ENCODE measurements at places on chromosomes 4 and X.

DNA sequence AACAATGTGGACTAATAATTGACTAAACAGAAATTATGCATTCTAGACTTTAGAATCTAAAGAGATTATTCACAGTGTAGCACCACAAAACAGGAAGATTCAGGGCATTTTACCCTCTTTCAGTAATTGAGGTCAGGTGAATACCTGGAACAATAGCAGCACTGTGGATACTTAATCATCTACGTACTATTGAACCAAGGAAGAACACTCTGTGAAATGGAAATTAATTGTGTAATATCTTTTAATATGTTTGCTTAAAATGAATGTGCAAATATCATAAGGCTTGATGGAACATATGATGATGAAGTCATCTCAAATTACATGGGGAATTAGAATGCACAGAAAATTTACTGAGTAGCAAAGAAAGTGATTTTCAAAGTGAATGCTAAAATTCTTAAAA, 68.5 kb upstream of the MAP9 start:
- DNase-seq: no peak

DNA sequence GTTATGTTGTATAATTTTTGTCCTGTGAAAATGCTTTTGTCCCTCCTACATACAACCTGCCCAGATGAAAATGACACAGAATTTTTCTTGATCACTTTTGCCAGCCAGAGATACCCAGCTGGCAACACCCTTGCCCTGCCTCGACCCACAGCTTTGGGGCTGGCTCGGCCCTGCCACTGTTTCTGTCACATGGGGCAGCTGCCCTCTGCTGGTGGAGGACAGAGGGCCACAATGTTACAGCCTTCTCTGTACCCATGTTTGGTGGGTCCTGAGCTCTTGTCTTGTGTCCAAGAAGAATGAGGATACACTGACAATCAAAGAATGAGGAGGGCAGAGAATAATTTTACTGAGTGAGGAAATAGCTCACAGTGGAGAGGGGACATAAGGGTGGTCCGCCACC, 31.1 kb downstream of the BMP15 start:
- no peak for DNase-seq

GRCh38 chr4:179585761-179586160, 2143.5 kb upstream of the AGA start:
- no peak for DNase-seq

GRCh38 chr4:112604589-112604988, 32.1 kb downstream of the ZGRF1 start:
- DNase-seq: peak; percentile 56

- no peak for DNase-seq
Observed at GRCh38 chr4:15848191-15848842, 70.2 kb downstream of the CD38 start.

DNA sequence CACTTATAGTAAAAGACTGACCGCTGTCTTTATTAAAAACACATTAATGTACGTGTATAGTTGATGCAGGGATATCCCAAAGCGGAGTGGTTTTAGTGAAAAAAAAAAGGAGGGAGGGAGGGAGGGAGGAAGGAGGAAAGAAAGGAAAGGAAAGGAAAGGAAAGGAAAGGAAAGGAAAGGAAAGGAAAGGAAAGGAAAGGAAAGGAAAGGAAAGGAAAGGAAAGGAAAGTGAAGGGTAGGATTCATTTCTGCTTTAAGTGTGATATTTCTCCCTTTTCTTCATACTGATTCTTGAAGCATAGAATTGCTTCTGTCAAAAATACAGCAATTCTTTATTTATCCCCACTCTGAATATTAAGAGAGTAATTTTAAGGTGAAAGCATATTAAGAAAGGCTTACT, 504.9 kb downstream of the PPP4R3C start:
- DNase-seq: no peak

DNA sequence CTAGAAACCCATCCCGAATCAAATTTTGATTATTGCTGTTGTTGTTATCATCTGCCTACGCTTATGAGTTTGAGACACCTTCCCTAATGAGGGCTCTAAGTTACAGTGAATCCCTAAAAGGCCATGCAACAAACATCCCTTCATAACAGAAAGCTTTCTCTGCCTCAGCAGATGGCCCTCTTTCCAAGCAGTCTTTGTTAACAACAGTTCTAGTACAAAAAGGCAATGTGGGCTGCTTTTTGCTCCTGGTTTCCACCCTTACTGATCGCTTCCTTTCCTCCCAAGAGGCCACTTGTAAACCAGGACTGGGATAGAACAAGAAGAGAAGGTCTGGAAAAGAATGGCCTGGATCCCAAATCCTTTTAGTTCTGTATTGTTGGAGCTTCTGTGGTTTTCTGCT, 24.2 kb downstream of the GPC4 start:
- DNase-seq: no peak

- DNase-seq: no peak
Observed at GRCh38 chr4:176778063-176778462, 14.7 kb downstream of the VEGFC start.

- DNase-seq: no peak
Observed at GRCh38 chrX:130772105-130772775, 130.8 kb downstream of the ENOX2 start.

- no peak for DNase-seq
Observed at GRCh38 chr4:16489226-16489625, 263.0 kb upstream of the TAPT1 start.

DNA sequence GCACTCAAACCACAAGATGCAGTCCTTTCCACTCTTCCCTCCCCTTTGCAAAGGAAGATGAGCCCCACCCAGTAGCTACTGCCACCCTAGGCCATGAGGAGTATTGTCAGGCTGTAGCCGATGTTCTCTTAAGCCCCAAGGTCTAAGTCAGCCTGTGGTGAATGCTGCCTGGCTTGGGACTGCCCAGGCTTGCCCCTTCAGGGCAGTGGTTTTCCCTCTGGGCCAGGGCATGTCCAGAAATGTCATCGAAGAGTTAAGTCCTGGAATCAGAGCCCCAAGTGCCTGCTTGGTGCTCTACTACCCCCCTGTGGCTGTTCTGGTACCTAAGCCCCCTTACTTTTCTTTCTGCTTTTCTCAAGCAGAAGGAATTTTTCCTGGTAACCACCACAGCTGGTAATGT, 11.8 kb upstream of the PGK1 start:
- no peak for DNase-seq

DNA sequence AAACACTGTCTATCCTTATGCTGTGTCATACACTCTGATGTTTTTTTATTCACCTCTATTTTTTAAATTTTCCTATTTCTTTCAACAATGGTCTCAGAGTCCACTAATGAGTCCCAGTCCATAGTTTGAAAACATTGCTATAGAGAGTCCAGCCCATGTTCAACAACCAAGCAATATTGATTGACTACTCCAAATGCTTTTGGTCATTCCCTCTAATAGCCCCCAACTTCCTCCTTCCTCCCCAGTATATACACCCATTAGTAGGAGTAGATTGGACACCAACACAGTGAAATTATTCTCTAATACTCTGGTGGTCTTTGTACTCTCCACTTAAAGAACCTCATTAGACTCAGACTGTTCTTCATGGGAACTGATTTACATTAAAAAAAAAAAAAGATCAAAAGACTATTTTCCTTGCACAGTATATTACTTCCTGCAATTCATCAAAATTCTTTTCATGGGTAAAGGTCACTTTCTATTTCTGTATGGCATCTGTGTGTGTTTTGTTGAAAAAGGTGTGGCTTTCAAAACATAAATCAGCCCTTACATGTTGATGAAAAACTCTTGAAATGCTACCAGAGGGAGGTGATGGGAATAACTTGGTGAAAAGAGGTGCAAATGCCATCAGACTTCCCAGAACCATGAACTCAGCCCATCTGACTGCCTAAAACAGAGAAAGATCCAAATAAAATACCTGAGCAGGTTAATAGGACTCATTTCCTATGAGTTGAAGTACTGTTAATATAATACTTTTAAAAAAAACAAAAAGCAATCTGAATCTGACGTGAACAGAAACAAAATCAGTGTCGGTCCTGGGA, 250.3 kb upstream of the KLF3 start:
- no peak for DNase-seq

- peak; percentile 79 for DNase-seq
Observed at GRCh38 chr4:2792711-2793585, at the start of gene SH3BP2. TSS of gene SH3BP2 (plus strand) at chr4:2793085. CDS start at chr4:2820618, 27,533 bp downstream.

DNA sequence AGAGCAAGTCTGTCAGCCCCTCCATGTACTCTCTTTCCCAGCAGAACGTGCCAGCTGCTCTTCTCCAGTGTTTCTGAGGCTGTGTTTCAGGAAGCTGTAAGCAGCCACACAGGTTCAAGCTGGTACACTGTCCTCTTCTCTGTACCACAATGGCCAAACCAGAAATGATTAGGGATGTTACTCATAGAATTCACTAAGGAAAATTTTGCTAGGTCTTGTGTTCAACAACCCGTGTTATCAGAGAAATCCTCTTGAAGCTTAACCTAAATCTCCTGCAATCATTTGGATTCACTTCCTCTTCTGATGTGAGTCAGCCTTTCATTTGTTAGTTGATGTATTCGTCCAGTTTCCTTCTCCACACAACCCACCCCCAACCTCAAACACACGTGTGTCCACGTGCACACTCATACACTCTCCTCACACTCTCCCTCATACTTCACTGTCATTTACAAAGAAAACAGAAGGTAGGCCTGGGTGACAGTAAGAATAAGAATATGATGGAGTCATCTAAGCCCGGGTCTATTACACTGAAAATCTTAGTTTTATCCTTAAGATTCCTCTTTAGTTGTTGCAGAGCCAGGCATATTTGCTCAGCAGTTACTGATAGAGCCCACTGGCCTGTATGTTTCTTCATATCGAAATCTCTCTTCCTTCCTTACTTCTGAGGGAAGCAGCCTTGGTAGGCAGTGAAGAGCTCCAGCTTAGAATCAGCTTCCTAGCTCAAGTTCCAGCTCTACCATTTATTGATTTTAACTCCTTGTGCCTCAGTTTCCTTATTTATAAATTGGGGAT, 63.4 kb downstream of the DCUN1D4 start:
- DNase-seq: no peak

- no peak for DNase-seq
Observed at GRCh38 chr4:92368653-92369052, 64.9 kb downstream of the GRID2 start.

- no peak for DNase-seq
Observed at GRCh38 chr4:8556341-8557150, 23.6 kb upstream of the GPR78 start.

DNA sequence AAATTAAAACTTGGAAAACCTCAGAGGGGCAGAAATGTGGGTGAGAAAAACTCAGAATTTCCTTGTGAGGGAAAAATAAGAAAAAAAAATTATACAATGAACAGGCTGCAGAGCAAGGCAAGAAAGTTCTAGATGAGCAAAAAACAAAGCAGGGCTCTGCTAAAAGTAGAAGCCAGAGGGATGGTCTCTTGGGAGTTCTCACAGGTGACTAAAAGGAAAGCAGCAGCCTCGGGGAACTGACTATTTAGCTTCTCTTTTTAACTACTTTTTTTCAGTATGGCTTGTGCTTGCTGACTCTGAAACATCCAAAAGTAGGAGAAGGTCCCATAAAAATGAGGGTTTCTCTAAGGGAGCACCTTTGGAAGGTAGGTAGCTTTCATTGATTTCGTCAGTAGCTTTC, 36.4 kb downstream of the PCDH19 start:
- no peak for DNase-seq

DNA sequence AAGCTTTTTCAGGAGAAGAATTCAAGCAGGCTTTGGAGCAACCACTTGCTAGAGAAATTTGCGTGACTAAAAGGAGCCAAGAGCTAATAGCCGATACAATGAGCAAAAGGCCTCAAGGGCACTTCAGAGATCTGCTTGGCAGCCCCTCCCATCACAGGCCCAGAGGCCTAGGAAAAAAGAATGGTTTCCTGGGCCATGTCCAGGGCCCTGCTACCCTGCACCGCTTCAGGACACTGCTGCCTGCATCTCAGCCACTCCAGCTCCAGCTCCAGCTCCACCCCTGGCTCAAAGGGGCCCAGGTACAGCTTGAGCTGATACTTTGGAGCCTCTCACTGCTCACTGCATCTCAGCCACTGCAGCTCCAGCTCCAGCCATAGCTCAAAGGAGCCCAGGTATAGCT, 98.9 kb downstream of the FAM13A start:
- no peak for DNase-seq

- DNase-seq: peak; percentile 39
Observed at GRCh38 chrX:135384161-135384836, 37.4 kb upstream of the SMIM10L2A start.

GRCh38 chr4:42112846-42113245, 39.6 kb downstream of the BEND4 start:
- no peak for DNase-seq

GRCh38 chr4:110622841-110623717, at the start of gene PITX2:
TSS of gene PITX2 (minus strand) at chr4:110623077. CDS start at chr4:110622460, 617 bp downstream.
- no peak for DNase-seq

DNA sequence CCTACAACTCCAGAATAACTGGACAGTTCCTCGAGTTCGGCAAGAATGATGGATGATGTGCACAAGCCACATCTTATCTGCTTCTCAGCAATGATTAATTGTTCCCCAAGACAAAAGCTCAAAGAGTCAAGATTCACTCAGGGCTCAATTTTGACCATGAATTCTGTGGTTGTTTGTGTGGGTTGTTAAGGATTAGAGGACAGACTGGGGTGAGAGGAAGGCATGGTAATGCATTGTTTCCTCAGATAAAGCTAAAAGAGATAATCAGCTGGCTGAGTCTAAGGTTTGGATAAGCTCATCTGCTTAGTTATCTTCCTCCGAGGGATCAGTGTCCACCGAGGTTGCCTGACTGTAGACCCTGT, 161.0 kb downstream of the CPEB2 start:
- no peak for DNase-seq

DNA sequence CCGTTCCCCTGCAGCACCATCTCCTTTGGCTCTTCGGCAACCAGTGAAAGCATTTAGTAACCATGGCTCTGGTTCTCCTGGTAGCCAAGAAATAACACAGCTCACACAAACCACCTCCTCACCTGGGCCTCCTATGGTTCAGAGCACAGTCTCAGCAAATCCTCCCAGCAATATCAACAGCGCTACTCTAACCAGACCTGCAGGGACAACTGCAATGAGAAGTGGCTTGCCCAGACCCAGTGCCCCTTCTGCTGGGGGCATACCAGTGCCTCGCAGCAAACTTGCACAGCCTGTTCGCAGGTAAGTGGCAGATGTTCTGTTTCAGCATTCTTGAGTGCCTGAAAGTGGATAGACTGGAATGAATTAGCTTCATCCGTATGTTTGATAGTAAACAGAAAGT, 63.0 kb upstream of the SLC10A4 start:
- DNase-seq: no peak

GRCh38 chrX:83997781-83998180, 136.8 kb downstream of the CYLC1 start:
- no peak for DNase-seq

DNA sequence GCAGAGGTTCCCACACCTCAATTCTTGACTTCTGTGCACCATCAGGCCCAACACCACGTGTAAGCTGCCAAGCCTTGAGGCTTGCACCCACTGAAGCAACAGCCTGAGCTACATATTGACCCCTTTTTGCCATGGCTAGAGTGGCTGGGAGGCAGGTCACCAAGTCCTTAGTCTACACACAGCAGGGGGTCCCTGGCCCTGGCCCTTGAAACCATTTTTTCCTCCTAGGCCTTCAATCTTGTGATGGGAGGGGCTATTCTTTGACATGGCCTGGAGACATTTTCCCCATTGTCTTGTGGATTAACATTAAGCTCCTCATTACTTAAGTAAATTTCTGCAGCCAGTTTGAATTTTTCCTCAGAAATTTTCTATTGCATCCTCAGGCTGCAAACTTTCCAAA, 336.6 kb downstream of the IL15 start:
- DNase-seq: no peak

- DNase-seq: no peak
Observed at GRCh38 chr4:147586637-147587036, 30.6 kb upstream of the TMEM184C start.

- DNase-seq: no peak
Observed at GRCh38 chr4:6200922-6201362, 593 bp upstream of the JAKMIP1 start.

GRCh38 chr4:73252001-73252400, 6.6 kb downstream of the ANKRD17 start:
- no peak for DNase-seq
